Stimulated activated CD8-positive, alpha-beta memory T cell treated with anti-CD3 and anti-CD28 coated beads, Interleukin-15, amount 100 ng/mL, for 48 hours (primary cell): ENCODE measurements at places on chromosomes 2 and 18.

- no peak for DNase-seq
Observed at GRCh38 chr2:55054106-55054875, 4.0 kb upstream of the RTN4 start.

- DNase-seq, result no peak
Observed at GRCh38 chr2:194062401-194062800, 1594.6 kb upstream of the SLC39A10 start.

DNA sequence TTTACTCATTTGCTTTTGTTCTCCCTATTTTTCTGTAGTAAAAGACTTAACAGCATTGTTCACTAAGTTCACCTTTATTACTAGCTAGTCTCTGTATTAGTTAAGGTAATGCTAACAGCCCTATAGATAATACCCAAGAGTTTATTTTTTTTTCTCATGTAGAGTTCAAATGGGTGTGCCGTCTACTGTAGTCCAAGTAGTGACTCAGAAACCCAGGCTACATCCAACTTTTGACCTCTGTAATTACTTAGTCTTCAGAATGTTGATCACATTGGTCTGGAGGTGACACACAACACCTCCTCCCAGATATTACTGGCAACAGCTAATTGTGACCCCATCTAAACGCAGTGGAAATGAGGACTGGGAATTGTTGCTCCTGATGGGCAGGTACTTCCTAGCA lies 7.7 kb downstream of the COQ10B start:
- DNase-seq, result no peak

- DNase-seq, result no peak
Observed at GRCh38 chr2:9574331-9574730, 18.7 kb upstream of the ADAM17 start.

- DNase-seq, result no peak
Observed at GRCh38 chr2:155841442-155841841, 491.1 kb downstream of the NR4A2 start.

- no peak for DNase-seq
Observed at GRCh38 chr2:135512099-135512498, 18.9 kb downstream of the ZRANB3 start.

DNA sequence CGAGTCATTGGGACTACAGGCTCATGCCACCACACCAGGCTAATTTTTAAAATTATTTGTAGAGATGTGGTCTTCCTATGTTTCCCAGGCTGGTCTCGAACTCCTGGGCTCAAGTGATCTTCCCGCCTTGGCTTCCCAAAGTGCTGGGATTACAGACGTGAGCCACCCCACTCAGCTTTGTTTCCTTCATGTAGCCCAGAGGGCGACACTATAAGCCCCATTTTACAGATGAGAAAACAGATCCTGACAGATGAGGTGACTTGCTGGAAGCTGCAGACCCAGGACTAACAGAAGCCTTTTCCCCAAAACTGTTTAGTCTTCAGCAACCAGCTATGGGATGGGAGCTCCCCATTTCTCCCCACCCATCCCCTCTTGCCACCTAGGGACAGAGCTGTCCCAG lies 7.2 kb upstream of the CTDSP1 start:
- no peak for DNase-seq

DNA sequence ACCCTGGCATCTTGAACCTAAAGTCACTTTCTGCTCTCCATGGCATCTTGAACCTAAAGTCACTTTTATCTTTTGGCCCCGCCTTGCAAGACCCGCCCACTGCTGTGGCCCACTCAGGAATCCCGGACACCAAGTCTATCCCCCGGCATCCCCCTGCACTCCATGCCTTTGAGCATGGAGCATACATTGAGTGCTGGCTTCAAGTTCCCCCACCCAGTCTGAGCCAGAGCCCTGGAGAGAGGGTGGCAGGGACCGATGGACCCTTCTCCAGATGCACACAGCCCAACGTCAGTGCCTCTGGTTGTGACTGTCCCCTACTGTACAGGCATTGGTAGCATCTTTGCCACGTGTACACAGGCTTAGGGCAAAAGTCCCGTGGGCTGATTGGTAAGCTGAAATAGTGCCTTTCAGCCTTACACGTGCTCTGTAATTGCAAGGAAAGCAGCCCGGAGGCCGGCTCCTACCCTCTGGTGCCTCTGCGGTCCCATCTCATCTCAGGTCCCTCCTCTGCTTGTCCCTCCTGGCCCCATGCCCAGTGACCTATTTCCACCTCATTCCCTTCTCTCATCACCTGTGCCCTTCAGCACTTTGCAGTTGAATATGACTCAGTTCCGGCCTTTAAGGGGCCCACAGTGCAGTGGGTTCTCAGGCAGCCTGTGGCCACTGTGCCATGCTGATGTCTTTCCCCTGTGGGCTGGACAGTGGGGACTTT lies 154.0 kb downstream of the INHBB start:
- DNase-seq, result no peak

DNA sequence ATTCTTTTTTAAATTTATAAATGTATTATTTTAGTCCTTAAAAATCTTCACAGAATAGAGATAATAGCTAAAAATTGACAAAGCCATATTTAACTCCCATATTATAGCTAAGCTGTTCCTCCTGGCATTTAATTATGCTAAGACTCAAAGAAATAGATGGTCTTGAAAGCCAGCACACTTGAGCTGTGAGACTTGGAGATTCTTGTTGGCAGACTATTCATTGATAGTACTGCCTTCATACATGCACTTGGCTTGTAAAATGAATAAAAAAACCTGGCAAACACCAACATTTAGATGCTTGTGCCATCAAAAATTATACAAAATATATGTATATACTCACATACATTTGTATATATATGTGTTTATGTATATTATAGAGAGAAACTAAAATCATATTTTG lies 9.7 kb upstream of the LDAH start:
- no peak for DNase-seq

GRCh38 chr2:145759228-145759915 lies 1239.5 kb upstream of the ZEB2 start:
- no peak for DNase-seq

DNA sequence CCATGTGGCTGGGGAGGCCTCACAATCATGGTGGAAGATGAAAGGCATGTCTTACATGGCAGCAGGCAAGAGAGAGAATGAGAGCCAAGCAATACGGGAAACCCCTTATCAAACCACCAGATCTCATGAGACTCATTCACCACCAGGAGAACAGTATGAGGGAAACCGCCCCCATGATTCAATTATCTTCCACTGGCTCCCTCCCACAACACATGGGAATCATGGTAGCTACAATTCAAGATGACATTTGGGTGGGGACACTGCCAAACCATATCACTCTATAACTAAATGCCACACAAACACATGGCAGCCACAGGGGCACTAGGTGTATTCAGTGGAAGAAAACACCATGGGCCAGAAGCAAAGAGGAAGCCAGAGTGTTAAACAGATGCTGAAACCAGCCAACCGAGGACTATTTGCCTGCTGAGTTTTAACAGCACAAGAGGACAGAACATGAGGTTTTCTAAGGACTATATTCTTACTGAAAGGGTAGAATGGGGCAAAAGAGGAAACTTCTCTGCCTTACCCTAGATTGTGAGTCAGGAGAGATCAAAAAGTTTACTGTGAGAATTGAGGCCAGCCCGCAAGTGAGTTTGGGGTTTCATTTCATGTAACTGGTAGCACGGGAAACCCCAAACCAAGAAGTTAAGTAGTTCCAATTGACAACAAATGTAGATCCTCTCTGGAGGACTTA lies 49.2 kb downstream of the SIGLEC15 start:
- DNase-seq, result peak; percentile 40

DNA sequence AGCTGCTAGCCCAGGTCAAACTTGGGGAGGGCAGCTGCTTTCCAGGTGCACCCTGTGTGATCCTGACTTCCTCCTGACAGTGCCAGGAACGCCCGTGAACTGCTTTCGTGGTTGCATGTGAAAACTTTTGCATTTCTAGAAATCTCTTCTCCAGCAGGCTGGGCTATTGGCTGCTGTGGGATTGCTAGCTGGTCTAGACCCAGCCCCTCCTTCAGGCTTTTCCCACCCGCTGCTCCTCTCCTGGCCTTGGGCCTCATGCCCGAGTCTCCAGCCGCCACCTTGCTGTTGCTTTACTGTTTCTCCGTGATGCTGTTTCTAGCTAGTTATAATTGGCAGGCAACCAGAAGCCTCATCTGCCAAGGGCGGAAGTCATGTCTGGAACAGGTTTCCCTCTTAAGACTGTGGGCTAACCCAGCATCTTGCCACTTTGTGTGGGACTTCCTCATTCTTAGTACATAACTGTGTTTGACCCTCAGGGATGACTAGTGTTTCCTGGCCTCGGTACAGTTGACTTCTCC lies 27.0 kb upstream of the MGAT4A start:
- DNase-seq, result no peak

GRCh38 chr2:137670111-137670510 lies 294.2 kb upstream of the HNMT start:
- DNase-seq, result no peak

- DNase-seq, result no peak
Observed at GRCh38 chr18:22170421-22171257, 1.2 kb downstream of the GATA6 start.

DNA sequence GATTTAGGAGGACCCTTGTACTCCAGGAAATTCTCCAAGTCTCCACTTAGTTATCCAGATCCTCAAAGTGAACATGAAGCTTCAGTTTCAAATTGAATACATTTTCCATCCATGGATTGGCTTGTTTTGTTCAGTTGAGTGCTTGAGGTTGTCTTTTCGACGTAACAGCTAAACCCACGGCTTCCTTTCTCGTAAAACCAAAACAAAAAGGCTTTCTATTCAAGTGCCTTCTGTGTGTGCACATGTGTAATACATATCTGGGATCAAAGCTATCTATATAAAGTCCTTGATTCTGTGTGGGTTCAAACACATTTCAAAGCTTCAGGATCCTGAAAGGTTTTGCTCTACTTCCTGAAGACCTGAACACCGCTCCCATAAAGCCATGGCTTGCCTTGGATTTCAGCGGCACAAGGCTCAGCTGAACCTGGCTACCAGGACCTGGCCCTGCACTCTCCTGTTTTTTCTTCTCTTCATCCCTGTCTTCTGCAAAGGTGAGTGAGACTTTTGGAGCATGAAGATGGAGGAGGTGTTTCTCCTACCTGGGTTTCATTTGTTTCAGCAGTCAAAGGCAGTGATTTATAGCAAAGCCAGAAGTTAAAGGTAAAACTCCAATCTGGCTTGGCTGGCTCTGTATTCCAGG lies at the start of gene CTLA4:
CTLA4 (plus strand) TSS at position 211 of the 640 bp plus-strand sequence; CDS start at position 383, 172 bp downstream.
- DNase-seq, result no peak

DNA sequence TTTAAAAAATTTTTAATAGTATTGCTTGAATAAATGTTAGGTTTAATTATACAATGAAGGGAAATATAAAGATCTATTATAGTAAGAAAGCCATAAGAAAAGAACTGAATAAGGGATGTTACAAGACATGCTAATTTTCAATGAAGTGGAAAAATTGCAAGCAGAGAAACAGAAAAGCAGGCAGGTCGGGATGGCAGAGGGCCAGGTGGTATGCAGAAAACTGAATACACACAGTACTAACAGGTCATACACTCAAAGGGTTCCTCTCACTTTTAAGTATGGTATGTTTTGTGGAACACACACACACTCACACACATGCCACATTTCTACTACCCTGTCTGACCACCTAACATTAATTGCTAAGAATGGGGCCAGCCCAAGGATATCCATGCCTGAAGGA lies 76.7 kb upstream of the DTNA start:
- DNase-seq, result no peak

- no peak for DNase-seq
Observed at GRCh38 chr2:78676921-78677696, 348.4 kb upstream of the REG3G start.

- no peak for DNase-seq
Observed at GRCh38 chr2:95309599-95309998, 12.5 kb downstream of the KCNIP3 start.

- no peak for DNase-seq
Observed at GRCh38 chr2:21268878-21269224, 145.1 kb downstream of the TDRD15 start.

GRCh38 chr2:122132147-122132691 lies 376.8 kb downstream of the TSN start:
- no peak for DNase-seq

GRCh38 chr2:204967199-204967960 lies 422.1 kb downstream of the PARD3B start:
- no peak for DNase-seq

DNA sequence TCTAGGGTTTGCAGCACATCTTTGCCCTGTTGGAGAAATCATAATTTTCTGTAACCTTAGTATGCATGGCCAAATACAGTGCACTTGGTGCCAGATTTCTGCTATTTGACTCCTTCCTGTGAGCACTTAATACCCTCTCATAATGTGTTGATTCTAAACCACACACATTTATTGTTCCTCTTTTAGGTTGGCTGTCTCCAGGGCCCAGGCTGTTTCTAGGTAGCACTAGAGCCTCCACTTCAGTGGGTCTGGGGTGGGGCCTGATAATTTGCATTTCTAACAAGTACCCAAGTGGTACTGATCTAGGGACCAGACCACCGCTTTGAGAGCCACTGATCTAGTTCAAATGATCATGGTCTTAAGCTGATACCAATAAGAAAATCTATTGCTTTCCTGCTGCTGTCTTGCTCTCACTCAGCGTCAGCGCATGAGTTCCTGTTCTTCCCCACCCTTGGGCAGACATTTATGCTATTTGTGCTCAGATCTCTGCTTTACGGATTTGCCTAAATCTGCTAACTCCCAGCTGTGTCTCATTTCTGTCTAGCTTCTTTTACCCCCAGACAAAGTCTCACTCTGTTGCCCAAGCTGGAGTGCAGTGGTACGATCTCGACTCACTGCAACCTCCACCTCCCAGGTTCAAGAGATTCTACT lies 7.4 kb downstream of the PTRHD1 start:
- no peak for DNase-seq

GRCh38 chr2:43029186-43029585 lies 197.2 kb downstream of the ZFP36L2 start:
- DNase-seq, result no peak

DNA sequence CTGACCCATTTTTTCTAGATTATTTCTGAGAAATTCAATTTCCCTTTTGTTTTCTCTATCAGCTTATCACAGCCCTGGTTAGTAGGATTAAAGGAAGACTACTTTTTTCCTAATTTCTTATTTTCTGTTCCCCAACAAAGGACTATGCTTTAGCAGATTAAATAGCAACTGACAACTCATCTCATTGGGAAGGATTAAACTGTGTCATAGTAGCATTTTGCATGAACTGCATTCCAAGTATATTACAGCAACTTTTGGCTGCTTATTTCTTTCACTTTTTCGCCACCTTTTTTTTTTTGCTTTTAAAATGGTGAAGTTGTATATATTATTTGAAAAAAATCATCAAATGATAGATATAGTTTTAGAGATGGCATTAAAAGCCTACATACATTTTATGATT lies 570.3 kb downstream of the FBXO15 start:
- no peak for DNase-seq

DNA sequence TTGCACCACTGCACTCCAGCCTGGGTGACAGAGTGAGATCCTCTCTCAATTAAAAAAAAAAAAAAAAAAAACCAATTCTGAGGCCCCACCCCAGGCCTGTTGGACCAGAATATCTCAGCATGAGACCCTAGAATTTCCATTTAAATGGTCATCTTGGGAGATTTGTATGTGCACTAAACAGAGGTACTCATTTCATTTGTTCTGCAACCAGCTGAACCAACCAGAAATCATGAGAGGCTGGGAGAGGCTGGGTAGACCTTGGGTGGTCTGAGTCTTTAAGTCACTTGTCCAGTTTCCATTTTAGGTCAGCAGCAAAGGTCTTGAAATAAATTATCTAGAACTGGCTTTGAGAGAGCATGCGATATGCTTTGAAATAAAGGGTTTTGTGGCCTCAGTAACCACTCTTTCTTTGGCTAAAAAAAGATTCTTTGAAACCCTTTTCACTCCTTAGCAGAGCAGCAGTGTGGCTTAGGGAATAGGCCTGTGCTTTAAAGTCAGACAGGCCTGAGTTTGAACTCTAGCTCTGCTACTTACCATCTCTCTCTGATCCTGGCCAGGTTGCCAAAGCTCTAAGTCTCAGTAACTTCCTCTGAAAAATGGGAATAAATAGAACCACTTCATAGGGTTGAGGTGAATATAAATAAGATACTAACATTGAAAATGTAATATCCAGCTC lies 52.6 kb downstream of the QPCT start:
- no peak for DNase-seq
